ENCODE measurements at places on chromosomes 16 and 17.

DNA sequence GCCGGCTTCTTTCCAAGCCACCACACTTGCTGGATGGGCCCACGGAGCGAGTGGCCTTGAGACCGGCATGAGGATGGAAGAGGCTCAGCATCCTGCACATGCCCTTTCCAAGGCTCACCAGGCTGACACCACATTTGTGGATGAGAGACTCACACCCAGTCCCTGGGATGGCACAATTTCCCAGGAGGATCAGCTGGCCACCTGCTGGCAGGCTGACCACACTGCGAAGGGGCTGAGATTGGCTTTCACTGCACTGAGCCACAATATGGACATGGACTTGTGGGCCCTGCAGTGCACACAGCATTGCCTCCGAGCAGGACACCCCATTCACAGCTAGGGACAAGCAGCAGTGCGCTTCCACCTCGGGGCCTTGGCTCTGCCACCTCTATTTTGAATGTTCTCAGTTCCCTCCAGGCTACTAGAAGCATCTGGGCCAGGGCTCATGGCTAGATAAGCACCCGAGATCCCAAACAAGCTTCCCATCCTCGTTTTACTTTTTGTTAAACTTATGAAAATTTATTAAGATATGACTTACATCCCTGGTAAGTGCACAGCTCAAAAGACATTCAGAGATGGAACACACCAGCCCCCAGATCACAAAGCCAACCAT, 25.3 kb upstream of the KSR1 start:
- DNase-seq: no peak

DNA sequence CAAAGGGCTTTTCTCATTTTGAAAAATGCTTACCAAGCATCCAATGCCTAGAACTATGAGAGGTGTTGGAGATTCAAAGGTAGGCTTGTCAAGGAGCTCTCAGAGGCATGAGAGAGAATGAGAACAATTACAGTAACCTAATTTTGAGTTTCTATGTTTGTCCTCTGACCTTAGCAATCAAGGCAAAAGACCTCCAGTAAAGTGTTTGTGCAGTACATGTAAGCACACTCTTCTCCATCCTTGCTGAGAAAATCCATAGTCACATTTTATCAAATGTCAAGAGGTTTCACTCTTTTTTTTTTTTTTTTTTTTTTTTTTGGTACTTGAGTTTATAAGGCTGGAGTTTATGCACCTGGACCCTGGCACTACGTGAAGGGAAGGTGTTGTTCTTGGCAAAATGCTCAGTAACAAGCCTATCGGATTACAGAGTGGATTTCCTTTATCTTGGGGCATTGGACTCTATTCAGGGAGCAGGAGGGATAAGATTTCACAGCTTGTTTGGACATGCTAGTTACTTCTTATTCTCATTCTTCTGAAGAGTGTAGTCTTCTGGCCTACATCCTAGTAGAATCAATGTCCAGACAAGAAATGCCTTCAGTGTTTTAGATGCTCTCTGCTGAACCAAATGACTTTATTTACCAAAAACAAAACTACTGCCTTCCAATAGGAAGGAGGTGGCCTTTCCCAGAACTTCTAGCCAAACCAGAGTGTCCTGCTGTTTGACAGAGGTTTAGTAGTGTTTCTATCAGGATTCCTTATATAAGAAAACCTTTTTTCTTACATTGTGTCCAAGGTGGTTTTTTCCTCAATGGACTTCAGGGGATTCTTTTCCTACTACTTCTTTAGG, 21.9 kb downstream of the KCNJ2 start:
- DNase-seq: no peak

DNA sequence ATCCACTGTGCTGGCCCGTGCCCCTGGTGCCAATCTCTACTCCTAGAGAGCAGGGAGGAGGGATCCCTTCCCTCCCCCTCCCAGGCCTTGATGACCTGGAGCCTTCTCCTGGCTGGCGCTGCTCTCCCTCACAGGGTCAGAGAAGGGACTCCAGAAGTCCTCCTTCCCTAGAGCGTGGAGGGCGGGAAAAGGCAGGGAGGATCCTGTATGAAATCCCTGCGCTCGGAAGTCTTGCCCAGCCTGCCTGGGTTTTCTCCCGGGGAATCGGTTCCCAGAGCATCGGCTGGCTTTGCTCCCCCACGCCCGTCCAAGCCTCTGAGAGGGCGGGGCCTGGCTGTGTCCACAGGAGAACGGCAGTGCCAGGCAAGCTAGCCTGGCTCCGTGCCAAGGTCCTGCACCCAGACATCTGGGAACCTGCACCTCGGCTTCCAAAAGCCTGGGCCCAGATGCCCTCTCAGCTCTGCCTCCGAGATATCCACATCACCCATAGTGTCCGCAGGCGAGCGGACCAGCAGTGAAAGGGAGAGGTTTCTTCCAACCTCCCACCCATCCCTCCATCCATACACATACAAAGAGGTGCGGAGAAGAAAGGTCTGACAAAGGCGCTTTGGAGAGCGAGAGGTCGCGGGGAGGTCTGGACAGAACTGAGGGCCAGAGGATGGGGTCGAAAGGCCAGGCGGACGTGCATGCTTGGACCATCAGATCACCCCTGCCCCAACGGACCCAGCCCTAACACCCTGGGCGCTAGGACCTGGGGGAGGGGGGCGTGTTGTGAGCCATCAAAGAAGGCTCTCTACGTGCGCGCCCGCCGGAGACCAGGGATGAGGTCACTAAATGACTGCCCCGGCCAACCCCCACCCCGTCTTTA, 1.1 kb downstream of the MPP2 start:
- DNase-seq: peak; percentile 79

DNA sequence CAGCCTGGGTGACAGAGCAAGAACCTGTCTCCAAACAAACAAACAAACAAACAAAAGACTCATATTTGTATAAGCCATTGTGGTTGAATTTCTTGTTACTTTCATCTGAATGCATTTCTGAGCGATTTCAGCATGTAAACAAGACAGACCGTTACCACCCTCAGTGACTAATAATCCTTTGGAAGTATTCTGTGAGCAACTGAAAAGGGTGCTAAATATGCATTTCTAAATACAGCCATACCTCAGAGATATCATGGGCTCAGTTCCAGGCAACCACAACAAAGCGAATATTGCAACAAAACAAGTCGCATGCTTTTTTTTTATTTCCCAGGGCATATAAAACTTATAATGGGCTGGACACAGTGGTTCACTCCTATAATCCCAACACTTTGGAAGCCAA, 109.0 kb downstream of the USP31 start:
- DNase-seq: no peak

DNA sequence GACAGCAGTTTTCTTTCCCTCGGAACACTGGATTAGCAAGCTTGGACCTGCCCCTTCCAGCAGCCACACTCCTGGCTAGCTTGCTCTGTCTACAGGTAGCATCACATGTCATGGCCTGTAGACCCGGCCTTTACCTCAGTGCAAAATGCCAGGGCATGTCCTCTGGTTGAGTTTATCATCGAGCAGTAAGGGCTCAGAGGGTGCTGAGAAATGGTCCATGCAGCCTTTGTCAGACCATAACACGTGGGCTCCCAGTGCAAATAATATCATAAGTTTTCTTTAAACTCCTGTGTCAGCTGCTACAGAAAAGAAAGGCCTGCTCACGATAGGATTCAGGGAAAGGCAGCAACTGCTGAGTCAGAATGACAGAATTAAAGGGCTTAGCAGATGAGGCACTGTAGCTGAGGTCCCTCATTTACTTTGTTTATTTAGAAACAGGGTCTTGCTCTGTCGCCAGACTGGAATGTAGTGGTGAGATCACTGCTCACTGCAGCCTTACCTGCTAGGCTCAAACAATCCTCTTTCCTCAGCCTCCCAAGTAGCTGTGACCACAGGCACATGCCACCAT, 8.0 kb upstream of the GNA13 start:
- no peak for DNase-seq

DNA sequence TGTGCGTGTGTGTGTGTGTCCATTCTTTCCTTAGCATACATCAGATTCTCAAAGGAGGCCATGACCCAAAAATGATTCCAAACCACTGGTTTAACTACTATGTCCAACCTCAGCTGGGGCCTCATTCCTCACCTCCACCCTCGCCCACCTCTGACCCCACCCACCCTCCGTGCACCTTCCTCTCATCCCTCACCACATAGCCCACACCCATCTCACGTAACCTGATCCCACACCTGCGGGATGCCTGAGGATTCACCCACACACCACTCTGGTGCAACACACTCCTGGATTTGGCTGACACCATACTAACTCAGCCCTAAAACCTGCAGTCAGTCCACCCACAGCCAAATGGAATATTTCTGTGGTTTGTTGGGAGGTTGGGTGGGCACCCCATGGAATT, 3.3 kb upstream of the CSNK2A2 start:
- no peak for DNase-seq

GRCh38 chr16:35748621-35749252, 2289.3 kb downstream of the TP53TG3F start:
- DNase-seq: no peak

- no peak for DNase-seq
Measured at GRCh38 chr17:70394473-70395232, 225.3 kb downstream of the KCNJ2 start.

- DNase-seq: no peak
Measured at GRCh38 chr16:30429418-30429677, 482 bp downstream of the DCTPP1 start.

DNA sequence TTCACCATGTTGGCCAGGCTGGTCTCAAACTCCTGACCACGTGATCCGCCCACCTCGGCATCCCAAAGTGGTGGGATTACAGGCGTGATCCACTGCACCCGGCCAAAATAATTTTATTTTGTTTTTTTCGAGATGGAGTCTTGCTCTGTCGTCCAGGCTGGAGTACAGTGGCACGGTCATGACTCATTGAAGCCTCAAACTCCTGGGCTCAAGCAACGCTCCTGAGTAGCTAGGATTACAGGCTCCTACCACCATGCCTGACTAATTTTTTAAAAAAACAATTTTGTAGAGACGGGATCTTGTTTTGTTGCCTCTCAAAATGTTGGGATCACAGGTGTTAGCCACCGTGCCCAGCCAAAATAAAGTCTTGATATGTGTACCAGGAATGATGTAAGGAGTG, 2.4 kb upstream of the TTLL6 start:
- no peak for DNase-seq

DNA sequence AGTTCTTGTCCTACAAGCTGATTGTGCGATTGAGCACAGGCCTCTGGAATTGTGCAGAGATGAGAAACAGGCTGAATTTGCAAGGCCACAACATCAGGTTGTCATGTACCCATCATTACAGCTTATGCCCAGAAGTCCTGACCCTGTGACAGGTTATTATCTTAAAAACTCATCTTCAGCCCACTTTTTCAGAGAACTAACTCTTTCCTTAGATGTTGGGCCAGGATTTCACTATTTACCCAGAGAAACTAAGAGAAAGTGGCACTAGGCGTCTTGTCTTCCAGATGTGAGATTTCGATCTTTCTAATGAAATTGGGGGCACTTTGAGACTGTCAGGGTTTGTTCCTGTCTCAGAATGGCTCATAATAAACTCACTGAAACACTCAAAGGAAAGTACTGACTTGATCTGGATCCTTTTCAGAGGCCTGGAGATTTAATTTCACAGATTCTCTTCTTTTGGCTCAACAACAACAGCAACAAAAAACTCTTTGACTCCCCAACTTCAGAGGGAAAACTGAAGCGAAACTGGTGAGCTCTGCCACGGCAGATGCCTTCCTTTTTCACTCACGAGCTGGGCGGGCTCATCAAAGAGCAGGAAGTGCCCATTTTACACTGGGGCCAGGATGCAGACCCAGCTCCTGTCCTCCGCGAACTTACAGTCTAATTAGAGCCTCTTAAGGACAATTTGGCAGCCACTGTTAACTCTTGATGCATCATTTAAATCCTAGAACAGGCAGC, 17.7 kb upstream of the SLC12A3 start:
- no peak for DNase-seq

- DNase-seq: no peak
Measured at GRCh38 chr16:27169511-27170071, 33.7 kb upstream of the KDM8 start.

DNA sequence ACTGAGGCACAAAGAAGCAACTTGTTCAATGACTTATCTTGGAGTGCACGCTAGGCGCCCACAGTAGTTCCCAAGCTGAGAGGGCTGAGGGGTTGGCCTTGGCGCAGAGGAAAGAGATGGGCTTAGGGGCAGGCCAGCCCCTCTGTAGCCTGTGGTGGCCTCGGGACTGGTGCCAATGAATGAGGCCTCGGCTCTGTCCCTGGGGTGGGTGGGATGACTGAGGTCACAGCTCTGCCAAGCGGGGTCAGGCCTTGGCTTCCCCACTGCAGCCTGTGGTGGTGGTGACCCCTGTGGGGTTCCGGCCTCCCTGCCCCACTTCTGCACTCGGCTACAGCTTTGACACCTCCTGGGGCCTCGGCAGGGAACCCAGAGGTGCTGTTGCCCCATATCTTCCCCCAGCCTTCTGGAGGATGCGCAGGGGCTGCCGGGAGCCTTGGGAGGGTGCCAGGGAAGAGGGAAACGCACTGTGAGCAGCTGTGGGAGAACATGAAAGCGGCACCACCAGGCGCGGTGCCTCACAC, 46.0 kb downstream of the BEAN1 start:
- DNase-seq: no peak

DNA sequence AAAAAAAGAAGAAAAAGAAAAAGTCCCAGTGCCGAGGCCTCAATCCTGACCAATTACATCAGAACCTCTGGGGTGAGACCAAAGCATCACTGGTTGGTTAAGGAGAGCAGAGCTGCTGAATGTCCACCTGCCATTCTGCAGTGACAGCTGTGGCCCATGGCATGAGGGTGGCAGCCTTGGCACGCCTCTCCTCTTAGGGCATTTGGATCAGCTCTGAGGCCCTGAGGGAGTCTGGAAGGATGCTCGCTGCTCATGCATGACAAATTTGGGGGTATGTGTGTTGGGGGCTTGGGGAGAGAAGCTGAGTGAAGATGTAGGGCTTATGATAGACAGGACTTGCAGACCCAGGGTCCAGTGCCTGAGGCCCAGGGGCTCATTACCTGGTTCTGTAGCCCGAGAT, 26.3 kb downstream of the MYLK3 start:
- no peak for DNase-seq

DNA sequence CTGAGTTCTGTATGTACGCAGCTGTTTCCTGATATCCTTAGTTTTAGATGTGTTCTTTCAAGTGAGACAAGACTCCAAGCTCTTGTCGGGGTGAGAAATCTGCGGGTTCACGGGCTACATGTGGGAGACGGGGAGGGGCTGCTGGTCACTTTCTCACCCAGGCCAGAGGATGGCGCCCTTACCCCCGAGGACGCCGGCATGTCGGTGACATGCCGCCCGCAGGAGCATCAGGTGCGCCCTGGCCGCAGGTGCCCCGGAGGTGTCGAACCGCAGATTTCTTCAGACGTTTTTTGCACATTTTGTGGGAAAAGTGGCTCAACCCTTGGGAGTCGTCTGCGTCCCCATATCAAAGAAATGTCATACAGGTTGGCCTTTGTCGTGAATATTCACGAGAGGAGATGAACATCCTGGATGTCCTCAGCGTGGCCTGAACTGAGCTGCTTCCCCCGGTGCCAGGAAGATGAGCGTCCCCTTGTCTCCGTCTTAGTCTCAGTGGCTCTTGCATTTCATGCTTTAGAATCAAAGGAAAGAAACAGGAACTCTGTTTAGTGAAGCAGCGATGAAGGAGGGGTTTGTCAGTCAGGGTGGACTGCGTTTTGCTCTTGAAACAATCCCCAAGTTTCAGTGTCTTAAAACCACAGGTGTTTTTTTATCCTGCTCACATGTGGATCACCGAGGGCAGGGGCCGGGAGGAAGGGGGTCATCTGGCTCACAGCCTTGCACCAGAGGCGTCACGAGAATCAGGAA, 75.4 kb upstream of the ZNF750 start:
- DNase-seq: no peak

- DNase-seq: no peak
Measured at GRCh38 chr17:32533296-32533695, 46.5 kb downstream of the CDK5R1 start.
